Progenitor cell of endocrine pancreas (in vitro differentiated cells): ENCODE measurements at places on chromosomes 3 and 15. TPM values are rescaled to one million over a fixed set of nuclear protein-coding genes. Genes with fewer than 3 reads are reported as not detected.

DNA sequence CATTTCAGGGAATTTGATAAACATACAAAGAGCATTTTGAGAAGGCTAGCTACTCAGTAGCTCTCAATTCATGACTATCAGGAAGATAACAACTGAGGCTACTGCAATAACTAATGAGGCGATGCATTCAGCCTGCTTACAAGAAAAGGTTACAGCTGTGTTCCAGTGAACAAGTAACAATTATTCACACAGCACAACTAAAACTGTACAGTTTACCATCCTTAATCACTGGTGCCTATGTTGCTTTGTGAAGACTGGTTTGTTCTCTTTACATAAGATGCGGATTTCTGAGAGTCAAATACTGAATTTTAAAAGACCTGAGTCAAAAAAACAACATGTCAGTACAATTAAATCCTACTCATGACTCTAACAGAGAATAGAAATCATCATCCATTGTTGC lies 526.3 kb downstream of the OTOL1 start:
- no peaks in the 10 kb centered on the region for H3K36me3 ChIP-seq
- peaks cover 14% of the 10 kb centered on the region for H3K4me1 ChIP-seq
- H3K27ac ChIP-seq: no peak overlapping the region
- H3K4me3 ChIP-seq: no peak overlapping the region
- no peaks in the 10 kb centered on the region for H3K27me3 ChIP-seq
- no peak for DNase-seq

GRCh38 chr3:188578576-188579363 lies 424.8 kb downstream of the LPP start:
- H3K4me1 ChIP-seq: no peaks in the 10 kb centered on the region
- no peak for DNase-seq
- H3K27ac ChIP-seq: no peak overlapping the region
- no peaks in the 10 kb centered on the region for H3K27me3 ChIP-seq
- no peaks in the 10 kb centered on the region for H3K36me3 ChIP-seq

DNA sequence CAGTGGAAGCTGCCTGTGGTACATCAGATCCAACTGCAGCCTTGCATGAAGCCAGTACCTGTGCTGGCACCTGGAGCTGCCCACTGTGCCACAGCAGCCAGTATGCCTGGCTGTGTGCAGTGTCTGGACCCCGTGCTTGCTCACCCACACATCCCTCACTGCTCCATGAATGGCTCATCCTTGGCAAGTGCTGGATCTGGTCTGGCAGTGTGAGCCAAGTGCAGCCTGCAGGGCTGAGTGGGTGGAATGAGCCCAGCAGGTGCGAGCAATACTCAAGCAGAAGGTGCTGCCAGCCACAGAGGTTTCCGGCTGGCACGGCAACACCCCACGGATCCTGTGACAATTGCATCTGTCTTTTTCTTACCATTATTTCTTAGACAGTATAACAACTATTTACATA lies 488.2 kb upstream of the ROBO2 start:
- H3K4me3 ChIP-seq: no peak overlapping the region
- no peaks in the 10 kb centered on the region for H3K27me3 ChIP-seq
- H3K27ac ChIP-seq: no peak overlapping the region
- no peaks in the 10 kb centered on the region for H3K4me1 ChIP-seq
- H3K36me3 ChIP-seq: no peaks in the 10 kb centered on the region

FEZF2 gene
- total RNA-seq: not detected in 2 replicates

CTXND1 gene
- 1.1 TPM in 2 replicates for total RNA-seq

- peaks cover 6% of the 10 kb centered on the region for H3K4me1 ChIP-seq
- no peak for DNase-seq
- no peak overlapping the region for H3K4me3 ChIP-seq
- H3K36me3 ChIP-seq: no peaks in the 10 kb centered on the region
- H3K27ac ChIP-seq: no peak overlapping the region
- no peaks in the 10 kb centered on the region for H3K27me3 ChIP-seq
These were observed 19.1 kb upstream of the APEH start for GRCh38 chr3:49654955-49655556.

DUOXA1 gene
- total RNA-seq: 1.3 and 1.4 TPM in 2 replicates

DNA sequence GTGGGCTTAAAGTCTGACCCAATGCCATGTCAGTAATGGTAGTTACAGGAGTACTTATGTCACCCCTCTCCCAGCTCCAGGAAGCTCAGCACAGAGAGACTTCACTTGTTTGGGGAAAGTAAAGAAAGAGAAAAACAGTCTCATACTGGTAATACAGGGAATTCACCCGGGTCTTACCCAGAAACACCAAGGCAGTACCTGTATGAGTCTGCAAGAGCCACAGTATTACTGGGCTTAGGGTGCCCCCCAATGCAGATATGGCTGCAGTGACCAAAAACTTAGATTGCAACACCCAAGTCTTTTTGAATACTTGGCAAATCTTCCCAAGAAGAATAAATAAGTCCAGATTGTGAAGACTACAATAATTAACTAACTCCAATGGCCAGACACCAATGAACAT lies 622.1 kb downstream of the IGSF11 start:
- H3K36me3 ChIP-seq: no peaks in the 10 kb centered on the region
- H3K27ac ChIP-seq: no peak overlapping the region
- H3K4me1 ChIP-seq: no peaks in the 10 kb centered on the region
- no peaks in the 10 kb centered on the region for H3K27me3 ChIP-seq
- no peak overlapping the region for H3K4me3 ChIP-seq
